Occipital lobe (tissue), 3 donors: ENCODE measurements at places on chromosomes 7 and 10.

GRCh38 chr10:75870039-75870645 lies 438.7 kb downstream of the LRMDA start:
- DNase-seq: no peak

GRCh38 chr10:62248465-62248864 lies 20.2 kb downstream of the RTKN2 start:
- DNase-seq: no peak

- DNase-seq: no peak
Observed at GRCh38 chr7:19772306-19772705, 1.1 kb downstream of the TMEM196 start.

- no peak for DNase-seq
Observed at GRCh38 chr7:133052826-133053225, 29.1 kb downstream of the CHCHD3 start.

DNA sequence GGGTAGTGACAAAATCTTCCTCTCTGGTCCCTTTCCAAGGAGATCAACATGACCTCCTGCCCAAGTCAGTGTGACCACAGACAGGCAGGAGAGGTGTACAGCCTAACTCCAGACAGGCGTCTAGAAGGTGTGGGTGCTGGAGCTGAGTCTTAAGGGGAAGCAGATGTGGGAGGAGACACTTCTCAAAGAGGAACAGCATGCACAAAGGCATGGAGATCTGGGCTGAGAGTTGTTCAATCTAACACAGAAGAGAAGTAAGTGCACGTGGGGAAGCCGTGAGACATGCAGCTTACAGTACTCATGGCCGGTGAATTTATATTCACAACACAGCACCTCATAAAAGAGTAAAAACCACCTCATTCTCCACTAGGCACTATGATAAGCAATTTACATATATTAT lies 23.8 kb upstream of the GSDME start:
- no peak for DNase-seq

- no peak for DNase-seq
Observed at GRCh38 chr10:13351340-13351915, 3.3 kb upstream of the SEPHS1 start.

- no peak for DNase-seq
Observed at GRCh38 chr7:37216923-37217322, 231.7 kb downstream of the ELMO1 start.

- DNase-seq: peak; percentile 88
Observed at GRCh38 chr10:133309100-133309719, 496 bp downstream of the ZNF511 start.

DNA sequence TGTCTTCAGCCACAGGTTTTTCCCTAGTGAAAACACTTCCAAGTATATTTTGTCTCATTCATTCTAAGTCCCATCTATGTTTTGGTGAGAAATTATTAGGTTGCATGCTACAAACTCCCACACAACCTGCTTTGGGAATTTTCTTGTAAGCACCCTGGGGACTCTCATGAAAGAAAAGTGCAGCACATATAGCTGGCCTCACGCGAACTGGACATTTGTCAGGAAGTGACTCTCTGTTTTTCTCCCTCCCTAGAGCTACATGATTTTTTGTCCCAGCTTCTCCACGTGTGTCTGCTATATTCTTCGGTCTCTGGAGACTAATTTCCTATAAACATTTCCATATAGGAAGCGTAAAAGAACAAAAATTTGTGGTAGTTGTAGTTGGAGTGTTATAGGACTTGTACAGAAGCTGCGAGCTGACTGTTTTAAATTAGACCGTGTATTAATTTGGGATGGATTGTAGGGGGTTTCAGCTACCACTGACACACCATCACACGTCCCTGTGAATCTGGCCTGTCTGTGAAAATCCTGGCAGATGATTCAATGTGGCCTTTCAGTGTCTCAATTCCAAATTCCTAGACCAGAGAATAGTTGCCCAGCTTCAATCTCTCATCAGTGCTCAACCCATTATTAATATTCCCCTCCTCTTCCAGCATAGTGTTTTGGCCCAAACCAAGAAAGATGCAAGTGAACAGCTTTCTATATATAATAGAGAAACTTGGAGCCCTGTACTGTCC lies 40.2 kb downstream of the ARL4A start:
- no peak for DNase-seq

- no peak for DNase-seq
Observed at GRCh38 chr10:120981601-120982391, 130.6 kb downstream of the WDR11 start.

GRCh38 chr7:23662124-23662983 lies 17.6 kb upstream of the FAM221A start:
- no peak for DNase-seq

DNA sequence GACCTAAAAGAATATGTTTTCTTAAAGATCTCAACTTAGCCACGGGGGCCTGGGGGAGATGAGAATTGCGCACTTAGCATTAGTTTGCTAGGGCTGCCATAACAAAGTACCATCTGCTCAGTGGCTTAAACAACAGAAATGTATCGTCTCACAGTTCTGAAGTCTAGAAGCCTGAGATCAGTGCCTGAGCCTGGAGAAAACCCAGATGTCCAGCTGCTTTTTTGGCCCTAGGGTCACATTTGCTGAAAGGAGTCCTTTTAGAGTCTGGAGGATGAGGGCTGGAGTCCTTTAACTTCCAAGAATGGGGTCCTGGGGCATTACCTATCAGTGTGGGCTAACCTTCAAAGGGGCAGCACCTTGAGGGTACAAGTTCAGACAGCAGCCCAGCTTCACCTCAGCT lies 48.2 kb downstream of the SMURF1 start:
- DNase-seq: no peak

DNA sequence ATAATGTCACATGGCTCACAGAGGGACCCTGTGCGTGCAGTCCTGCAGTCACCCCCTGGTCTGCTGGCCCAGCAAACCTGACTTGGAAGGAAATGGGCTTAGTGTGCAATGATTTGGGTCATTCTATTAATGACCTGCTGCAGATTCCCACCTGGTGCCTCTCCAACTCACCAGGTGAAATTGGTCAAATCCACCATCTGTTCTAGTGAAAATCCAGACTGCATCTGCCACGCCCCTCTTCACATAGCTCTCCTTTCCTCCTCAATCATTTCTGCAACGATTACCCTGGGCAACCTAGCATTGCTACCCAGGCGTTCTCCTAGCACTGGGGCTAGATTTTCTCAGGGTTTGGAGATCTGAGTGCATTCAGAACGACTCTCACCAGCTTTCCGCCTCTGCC lies 29.4 kb downstream of the SRRM3 start:
- DNase-seq: no peak

DNA sequence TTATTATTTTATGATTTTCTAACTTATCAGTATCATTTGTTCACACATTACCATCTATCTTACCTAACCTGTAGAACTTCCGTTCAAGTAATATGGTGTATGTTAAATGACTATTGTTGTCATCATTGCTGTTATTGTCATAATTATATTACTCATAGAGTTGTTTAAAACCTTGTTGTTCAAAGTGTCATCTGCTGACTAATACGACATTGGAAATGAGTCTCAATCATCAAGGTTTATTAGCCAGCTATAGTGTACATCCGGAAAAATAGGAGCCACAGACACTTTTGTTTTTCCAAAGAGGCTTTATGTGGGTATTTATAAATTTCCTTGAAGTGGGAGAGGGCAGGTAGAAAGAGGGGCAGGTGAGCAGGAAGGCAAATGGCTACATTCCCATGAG lies 386.9 kb upstream of the LRRTM3 start:
- no peak for DNase-seq

DNA sequence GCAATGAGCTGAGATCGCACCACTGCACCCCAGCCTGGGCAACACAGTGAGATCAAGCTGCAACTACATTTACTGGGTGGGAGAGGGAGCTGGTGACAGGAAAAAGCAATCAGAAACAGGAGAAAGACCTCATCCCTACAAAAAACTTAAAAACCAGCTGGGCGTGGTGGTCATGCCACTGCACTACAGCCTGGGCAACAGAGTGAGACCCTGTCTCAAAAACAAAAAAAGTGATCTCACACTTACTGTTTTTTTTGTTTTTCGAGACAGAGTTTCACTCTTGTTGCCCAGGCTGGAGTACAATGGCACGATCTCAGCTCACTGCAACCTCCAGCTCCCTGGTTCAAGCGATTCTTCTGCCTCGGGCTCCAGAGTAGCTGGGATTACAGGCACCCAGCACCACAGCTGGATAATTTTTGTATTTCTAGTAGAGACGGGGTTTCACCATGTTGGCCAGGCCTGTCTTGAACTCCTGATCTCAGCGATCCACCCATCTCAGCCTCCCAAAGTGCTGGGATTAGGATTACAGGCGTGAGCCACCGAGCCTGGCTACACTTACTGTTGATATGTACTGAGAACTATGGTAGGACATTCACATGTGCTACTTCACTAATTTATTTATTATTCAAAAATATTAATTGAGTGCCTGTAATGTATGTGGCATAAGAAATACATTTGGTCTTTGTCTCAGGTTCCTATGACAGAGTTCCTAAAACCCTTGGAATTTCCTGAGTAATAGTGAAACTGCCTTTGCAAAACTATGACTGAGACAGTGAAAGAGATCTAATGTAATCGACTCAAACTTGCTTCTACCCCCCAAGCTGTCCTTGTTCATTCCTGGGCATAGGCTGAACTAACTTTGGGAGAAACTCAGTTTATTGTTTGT lies 27.7 kb upstream of the NRBF2 start:
- no peak for DNase-seq

- no peak for DNase-seq
Observed at GRCh38 chr10:125466685-125467084, 216.3 kb downstream of the TEX36 start.

- no peak for DNase-seq
Observed at GRCh38 chr7:103833401-103833800, 156.1 kb downstream of the RELN start.

DNA sequence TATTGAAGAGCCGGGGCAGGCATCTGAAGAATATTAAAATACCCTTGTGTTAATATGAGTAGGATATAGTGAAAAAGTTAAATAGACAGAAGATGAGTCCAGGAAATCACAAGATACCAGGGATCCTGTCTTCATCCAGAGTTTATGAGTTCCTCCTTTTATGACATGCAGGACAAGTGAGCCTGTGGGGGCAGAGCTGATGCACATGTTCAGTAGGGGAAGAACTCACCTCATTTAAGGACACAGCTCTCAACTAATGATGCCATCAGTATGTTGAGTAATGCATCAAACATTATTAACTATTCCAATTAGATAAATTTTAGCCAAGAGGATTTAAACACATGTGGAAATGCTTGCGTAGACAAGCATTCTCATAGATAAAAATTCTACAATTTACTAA lies 435.8 kb upstream of the AKR1E2 start:
- no peak for DNase-seq

GRCh38 chr10:79430936-79431335 lies 14.5 kb downstream of the ZCCHC24 start:
- DNase-seq: no peak
